ENCODE measurements at places on chromosomes 7 and 10.
A peak's percentile ranks its signal among the peaks of the same experiment; 100 is the strongest.

GRCh38 chr7:26005683-26006410, 146.2 kb upstream of the NFE2L3 start:
- no peak for ATAC-seq

GRCh38 chr7:24152356-24152755, 131.6 kb upstream of the NPY start:
- no peak for ATAC-seq

GRCh38 chr7:18558503-18558902, 63.0 kb downstream of the HDAC9 start:
- peak; percentile 67 for ATAC-seq

GRCh38 chr10:95906677-95907455, 909 bp upstream of the CC2D2B start:
- ATAC-seq = peak; percentile 16

DNA sequence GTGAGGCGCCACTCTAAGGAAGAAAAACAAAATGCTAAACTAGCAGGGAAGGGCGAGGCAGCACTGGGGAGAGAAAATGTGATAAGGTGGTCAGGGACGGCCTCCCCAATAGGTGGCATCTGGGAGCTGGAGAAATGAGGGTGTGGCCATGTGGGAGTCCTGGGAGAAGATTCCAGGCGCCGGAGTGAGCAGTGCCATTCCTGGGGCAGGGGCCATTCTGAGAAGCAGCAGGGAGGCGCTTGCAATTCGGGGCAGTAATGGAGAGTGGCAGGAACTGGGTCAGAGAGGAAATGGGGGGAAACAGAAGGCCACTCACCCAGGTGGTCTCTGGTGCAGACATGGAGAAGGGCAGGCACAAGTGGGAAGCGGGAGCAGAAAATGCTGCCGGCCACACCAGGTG, 61.8 kb upstream of the LRRC18 start:
- no peak for ATAC-seq

DNA sequence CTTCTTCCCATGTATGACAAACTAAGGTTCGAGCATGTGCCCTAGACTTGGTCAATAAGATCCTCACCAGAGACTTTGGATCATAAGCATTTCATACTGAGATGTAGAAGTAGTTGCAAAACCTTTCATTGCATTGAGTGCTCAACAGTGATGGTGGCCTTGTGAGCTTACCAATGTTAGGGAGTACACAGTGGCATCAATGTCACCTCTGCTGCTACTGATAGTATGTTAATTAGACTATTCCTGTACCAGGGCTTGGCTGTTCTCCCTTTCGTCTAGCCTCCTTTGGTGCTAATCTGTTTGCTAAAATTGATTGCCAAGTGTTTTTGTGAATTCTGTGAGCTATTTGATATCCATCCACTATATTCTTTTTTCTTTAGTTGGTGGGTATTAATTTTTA, 264.5 kb upstream of the SEMA3C start:
- no peak for ATAC-seq

DNA sequence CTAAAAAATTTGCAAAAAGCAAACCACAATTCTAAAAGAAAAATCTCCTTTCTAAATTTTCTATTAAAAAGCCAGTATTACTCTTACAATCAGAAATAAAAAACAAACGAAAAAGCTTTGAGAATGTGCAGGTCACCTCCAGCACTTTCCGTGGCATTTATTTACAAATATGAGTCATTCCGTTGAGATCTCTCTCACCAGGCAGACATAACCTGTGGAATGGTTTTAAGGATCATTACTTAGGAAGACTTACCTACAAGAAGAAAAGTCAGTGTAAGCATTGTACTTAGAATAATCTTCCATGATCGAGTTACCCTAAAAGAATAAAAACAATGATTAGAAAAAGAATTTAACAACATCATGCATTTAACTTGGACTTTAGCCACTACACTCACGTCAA, 3.3 kb downstream of the SUN3 start:
- no peak for ATAC-seq

DNA sequence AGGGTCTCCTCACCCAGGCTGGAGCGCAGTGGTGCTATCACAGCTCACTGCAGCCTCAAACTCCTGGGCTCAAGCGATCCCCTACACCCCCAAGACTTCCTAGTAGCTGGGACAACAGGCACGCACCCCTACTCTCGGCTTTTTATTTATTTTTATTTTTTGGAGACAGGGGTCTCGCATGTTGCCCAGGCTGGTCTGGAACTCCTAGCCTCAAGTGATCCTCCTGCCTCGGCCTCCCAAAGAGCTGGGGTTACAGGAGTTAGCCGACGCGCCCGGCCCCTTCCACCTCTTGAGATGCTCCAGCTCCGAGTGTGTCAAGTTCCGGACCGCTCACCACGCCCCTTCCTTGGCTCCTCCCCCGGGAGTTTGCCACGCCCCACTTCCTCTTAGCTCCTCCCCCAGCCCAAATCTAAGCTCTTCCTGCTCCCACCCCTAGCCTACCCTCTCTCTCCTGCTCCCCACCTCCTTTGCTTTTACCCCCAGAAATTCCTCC, 6.3 kb downstream of the NAT16 start:
- peak; percentile 64 for ATAC-seq

DNA sequence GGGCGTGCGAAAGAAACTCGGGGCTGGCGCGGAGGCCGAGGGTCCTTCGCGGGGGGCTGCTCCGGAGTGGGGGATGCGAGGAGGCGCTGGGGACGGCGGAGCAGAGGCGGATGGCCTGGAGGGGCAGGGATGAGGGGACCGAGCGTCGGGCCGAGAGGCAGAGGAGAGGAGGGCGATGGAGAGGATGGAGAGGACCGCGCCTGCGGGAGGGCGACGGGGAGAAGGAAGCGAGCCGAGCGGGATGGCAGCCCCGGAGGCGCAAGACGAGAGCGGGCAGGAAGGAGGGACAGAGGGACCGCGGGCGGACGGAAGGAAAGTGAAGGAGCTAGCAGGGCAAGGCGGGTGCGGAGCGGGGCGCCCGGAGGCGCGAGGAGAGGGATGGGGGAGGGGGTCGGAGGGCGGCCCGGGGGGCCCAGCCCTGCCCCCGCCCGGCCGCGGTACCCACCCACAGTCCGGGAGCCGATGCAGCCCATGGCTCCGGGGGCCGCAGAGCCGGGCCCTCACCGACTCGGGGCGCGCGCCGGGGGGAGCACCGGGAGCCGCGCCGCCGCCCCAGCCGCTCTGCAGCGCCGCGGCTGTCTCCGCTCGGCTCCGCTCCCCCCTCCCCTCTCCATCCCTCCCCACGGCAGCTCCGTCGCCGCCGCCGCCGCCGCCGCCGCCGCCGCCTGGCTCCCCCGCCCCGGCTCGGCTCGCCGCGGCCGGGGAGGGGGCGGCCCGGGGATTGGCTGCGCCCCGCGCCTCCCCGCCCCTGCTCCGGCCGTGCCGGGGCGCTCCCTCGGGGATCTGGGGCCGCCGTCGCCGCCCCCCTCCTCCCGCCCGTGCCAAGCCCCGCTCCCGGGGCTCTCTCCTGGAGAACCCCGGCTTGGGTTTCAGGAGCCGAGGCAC, at the start of gene FAM131B:
Gene FAM131B, minus strand, starts transcription at position 583 of the 885 bp plus-strand sequence. Its CDS starts 110 bp downstream, at position 473.
- peak; percentile 60 for ATAC-seq

GRCh38 chr7:158730383-158731346, 26.1 kb upstream of the NCAPG2 start:
- no peak for ATAC-seq

DNA sequence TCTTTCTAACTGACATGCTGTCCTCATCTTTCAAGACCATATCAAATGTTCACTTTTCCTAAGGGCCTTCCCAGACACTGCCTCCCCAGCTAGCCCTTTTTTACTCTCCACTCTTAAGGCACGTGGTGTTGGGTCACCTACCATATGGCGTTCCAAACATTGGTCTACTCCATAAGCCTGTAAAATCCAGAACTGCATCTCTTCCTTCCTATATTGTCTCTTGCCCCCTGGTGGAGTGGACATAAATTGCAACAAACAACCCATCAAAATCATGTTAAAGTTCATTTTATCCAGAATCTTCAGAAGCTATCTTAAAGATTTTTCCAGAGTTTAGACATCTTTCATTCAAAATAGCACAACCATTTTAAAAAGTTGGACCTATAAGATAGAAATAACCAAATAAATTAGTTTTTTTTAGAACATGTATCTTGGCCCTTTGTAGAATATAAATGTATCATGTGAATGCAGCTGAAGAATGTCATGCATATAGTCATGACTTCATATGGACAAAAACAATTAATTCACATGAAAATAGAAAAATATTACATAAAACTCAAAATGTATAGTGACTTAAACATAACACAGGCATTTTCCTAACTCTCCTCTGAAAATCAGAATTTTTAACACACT, 180.6 kb upstream of the CHRM2 start:
- ATAC-seq = no peak

GRCh38 chr10:125543796-125544195, 139.2 kb downstream of the TEX36 start:
- no peak for ATAC-seq

GRCh38 chr10:29663718-29664117, 28.9 kb upstream of the SVIL start:
- ATAC-seq = no peak

GRCh38 chr7:110156511-110156910, 934.4 kb upstream of the LRRN3 start:
- ATAC-seq = no peak

DNA sequence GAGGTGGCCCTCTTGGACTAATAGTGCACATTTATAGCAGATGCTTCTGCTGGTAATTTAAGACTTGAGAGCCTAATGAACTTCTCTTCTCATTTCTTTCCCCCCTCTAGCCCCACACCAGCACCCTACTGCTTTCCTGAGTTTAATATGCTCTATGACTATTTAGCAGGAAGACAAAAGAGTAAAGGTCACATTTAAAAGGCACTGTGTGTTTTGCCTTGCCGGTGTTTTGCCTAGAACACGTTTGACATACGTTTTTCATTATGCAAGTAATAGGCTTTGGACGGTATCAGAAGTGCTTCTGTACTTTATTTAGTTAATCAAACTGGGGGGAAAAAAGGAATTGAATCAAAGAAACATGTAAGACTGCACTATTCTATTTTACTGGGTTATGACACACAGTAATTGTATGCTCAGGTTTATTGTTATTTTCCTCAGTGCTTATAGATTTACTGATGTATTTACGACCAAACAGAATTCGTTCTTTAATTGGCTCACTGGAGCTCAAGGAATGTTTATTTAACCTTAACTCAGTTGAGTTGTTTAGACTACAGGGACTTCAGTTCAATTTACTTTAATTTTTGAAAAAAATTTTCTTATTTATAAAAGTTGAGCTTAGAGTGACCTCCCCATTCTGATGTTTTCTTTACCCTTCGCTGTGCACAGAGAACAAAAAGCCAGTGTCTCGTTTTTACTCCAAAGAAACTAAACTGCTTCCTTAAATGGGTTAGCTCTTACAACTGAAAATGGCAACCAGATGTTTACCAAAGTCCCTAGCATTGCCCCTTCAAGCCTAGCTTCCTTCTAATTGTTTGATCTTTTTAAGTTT, 35.4 kb downstream of the CPED1 start:
- ATAC-seq = no peak

- peak; percentile 62 for ATAC-seq
Observed at GRCh38 chr10:114773197-114773532, 48.4 kb upstream of the FHIP2A start.

- ATAC-seq = no peak
Observed at GRCh38 chr10:35946556-35946955, 304.5 kb upstream of the FZD8 start.

- ATAC-seq = peak; percentile 62
Observed at GRCh38 chr7:44980393-44981034, 1.7 kb upstream of the MYO1G start.

DNA sequence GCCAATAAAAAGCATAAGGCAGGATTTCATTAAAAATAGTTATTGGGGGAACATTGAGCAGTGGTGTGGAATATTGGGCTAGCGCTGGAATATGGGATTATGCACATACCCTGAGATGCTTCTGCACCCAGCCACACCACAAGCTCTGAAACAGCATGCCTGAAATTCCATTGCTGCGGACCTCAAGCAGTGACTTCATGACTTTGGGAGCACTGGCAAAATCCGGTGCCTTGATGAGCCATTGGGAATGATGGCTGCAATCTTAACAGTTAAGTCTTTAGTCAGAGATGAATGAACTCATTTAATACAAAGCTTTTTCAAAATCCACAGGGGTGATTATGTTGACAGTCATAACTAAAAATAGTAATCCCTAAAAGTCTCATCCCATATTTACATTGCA, 274.7 kb upstream of the MTPN start:
- no peak for ATAC-seq

- no peak for ATAC-seq
Observed at GRCh38 chr7:77383333-77383740, 32.8 kb downstream of the GSAP start.

DNA sequence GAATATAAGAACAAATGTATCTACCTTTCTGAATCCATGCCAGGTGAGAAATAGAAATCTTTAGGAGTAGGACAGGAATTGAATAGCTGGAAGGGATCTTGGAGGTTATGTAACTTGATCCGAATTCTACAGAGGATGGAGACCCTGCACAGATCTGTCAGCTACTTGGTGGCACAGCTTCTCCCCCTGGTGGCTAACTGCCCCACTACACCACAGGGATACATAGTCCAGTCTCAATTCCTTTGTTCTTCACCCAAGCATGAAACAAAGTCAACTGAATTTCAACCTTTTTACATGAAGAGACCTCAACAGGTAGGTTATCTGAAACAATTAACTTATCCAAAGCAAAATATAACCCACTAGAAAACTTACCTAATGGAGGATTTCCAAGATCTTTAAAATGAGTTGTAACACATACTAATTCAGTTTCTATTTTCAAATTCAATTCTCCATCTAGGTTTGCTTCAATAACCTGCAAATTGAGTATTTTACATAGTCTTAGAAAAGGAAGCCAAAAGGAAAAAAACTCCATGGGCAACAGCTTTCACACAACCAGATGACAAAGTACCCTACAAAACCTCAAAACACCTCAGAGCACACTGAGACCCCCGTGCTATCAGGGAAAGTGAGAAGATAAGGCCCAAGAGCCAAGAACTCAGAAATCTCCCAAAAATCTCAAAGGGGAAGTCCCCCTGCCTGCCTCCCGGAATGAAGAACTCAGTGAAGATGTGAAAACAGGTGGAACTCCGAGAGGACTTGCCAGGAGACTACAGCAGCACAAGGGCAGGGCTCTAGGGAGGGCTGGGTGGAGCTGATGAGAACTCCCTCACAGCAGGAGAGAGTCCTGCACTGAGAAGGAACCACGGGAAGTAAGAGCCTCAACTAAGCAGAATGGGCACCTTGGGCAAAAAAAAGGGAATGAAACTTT, 10.3 kb downstream of the HUS1 start:
- peak; percentile 70 for ATAC-seq

DNA sequence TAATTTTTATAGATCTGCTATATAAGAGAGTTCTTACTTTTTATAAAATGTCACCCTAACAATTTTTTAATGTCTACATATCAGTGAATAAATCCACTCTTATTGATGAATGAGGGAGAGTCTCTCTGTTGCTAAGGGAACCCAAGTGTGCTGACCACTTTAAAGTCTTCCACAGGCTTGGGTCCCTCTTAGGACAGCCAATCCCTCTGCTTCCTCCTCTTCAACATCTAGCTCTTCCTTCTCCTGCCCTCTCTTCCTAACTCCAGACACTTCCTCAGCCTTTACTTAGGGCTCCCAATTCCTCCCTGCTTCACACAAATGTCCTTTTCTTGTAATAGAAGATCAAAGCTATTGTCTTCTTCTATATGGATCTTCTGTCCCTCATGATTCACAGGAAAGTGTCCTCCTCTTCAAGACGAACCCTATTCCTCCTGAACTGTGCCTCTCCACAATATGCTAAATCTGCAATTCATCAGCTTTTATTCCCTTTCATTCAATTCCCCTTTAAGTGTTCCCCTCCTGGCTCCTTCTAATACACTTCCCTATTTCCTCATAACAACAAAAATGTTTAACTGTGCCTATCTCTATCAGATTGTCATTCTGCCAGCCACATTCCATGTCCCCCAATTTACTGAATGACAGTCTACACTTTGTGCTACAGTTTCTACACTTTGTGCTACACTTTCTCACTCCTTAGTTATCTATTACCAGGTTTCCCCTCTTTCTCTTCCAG, 37.7 kb downstream of the CDK6 start:
- ATAC-seq = no peak

All from activated CD4-positive, CD25-positive, alpha-beta regulatory T cell treated with anti-CD3 and anti-CD28 coated beads, Interleukin-2, amount 50 U/mL, for 24 hours (primary cell).